ENCODE measurements at places on chromosomes 4 and X. TPM values are rescaled to one million over a fixed set of nuclear protein-coding genes. Genes with fewer than 3 reads are reported as not detected.

XAGE2 gene
- not detected for total RNA-seq

CYBB gene
- 0.38 TPM for total RNA-seq

UGT8 gene
- total RNA-seq, result 0.74 TPM

USP51 gene
- 2.7 TPM for total RNA-seq

USP26 gene
- total RNA-seq, result not detected

MGARP gene
- total RNA-seq, result not detected

DNA sequence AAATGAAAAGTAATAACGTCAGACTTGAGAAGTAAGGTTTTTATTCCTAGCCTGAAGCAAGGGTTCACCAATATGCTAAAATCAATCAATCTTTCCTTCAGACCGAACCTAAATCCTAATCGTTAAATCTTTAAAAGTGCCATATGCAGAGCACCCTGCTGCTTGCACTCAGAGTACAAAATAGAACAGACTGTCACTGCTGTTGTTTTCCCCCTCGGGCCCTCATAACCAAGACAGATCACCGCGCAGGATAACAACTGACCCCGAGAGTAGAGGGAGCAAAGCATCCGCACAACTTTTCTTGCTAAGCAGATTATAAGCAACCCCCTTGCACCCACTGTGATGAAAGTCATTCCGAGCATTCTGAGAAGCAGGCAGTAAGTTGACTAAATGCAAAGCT is 550.9 kb upstream of the NDST4 start:
- peaks cover 2% of the 10 kb centered on the region for H3K36me3 ChIP-seq
- H3K4me3 ChIP-seq, result no peak overlapping the region
- DNase-seq, result no peak
- no peak overlapping the region for H3K27ac ChIP-seq
- H3K4me1 ChIP-seq, result no peaks in the 10 kb centered on the region
- H3K27me3 ChIP-seq, result no peaks in the 10 kb centered on the region

DNA sequence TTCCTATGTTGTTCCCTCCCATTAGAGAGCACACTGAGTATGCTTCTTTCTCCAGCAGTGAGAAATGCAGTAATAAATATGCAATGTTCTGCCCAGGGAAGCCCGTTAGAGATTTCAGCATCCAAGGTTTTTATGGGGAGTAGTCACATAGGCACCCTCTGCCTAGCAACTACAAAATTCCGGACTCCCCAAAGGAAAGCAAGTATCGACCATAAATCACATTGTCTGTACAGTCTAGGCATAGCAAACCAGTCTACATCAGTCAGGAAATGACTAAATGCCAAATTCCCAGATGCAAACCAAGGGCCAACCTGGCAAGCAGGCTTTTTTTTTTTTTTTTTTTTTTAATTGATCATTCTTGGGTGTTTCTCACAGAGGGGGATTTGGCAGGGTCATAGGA is 34.8 kb downstream of the GPR101 start:
- DNase-seq, result no peak
- no peak overlapping the region for H3K27ac ChIP-seq
- no peaks in the 10 kb centered on the region for H3K4me1 ChIP-seq
- H3K27me3 ChIP-seq, result peaks cover 8% of the 10 kb centered on the region
- no peak overlapping the region for H3K4me3 ChIP-seq

GRCh38 chr4:5204781-5205180 is 153.5 kb downstream of the STK32B start:
- no peak for DNase-seq
- no peak overlapping the region for H3K4me3 ChIP-seq
- no peaks in the 10 kb centered on the region for H3K27me3 ChIP-seq
- H3K27ac ChIP-seq, result no peak overlapping the region

- DNase-seq, result no peak
- H3K36me3 ChIP-seq, result no peaks in the 10 kb centered on the region
- H3K27ac ChIP-seq, result no peak overlapping the region
- no peaks in the 10 kb centered on the region for H3K4me1 ChIP-seq
Observed at GRCh38 chr4:13706120-13706519, 78.6 kb upstream of the BOD1L1 start.

- no peak overlapping the region for H3K27ac ChIP-seq
- H3K36me3 ChIP-seq, result no peaks in the 10 kb centered on the region
- no peaks in the 10 kb centered on the region for H3K4me1 ChIP-seq
- H3K4me3 ChIP-seq, result no peak overlapping the region
- DNase-seq, result no peak
- peaks cover 14% of the 10 kb centered on the region for H3K27me3 ChIP-seq
Observed at GRCh38 chrX:11967986-11968869, 170.0 kb upstream of the FRMPD4 start.

DNA sequence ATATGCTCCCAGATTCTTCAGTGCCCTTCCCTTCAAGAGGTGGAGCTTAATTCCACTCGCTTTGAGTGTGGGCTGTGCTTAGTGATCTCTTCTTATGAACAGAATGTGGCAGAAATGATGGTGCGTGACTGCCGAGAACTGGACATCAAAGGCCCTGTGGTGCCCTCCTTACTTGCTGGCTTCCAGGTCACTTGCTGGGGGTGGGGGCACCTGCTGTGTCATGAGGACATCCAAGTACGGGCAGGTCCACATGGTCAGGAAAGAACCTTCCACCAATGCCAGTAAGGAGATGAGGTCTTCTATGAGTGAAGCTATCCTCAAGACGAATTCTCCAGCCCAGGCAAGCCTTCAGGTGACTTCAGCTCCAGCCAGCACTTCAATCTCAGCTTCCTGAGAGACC is 95.8 kb downstream of the FAM53A start:
- H3K27me3 ChIP-seq, result no peaks in the 10 kb centered on the region
- no peaks in the 10 kb centered on the region for H3K4me1 ChIP-seq
- DNase-seq, result no peak
- peaks cover 4% of the 10 kb centered on the region for H3K36me3 ChIP-seq
- H3K4me3 ChIP-seq, result no peak overlapping the region

GRCh38 chrX:41528784-41529183 is 81.6 kb downstream of the NYX start:
- no peak for DNase-seq
- no peaks in the 10 kb centered on the region for H3K36me3 ChIP-seq
- peaks cover 19% of the 10 kb centered on the region for H3K4me1 ChIP-seq

DNA sequence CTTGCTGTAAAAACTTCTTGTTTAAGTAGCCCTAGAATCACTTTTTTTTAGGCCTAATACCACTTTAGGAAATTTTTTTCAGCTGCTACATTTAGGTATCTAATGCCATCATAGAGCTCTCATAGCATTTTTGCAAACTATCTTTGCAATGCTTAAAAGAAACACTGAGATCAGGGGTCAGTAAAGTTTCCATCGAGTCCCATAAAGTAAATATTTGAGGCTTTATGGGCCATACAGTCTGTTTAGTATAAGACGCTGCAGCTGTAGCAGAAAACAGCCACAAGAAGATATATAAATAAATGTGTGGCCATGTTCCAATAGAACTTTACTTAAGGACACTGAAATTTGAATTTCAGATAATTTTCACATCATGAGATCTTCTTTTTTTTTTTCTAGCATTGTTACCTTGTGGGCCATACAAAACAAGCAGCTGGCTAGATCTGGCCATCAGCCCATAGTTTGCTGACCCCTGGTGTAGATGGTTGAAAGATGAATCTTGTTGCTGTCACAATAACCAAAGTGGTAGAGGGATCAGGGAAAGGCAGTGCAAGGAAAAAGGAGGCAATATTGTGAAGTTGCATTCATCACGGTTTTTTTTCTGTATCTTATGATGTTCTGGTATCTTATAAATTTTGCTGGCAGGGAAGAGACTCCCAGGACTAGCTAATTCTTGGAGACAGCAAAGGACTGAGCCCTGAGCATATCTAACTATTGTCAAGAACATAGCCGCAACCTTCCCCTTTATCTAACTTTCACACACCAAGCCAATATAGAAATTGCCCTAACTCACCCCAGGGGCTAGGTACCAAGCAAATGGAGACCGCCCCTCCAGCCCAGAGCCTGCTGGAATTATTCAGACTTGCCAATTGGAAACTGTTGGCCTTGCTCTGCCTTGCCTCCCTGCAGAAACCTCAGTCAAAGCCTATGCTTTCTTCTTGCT is 46.6 kb downstream of the RASGEF1B start:
- no peak overlapping the region for H3K4me3 ChIP-seq
- no peaks in the 10 kb centered on the region for H3K27me3 ChIP-seq
- peaks cover 4% of the 10 kb centered on the region for H3K36me3 ChIP-seq

- H3K36me3 ChIP-seq, result peaks cover 4% of the 10 kb centered on the region
- peaks cover 2% of the 10 kb centered on the region for H3K4me1 ChIP-seq
- peak overlapping the region; percentile 34 for H3K27ac ChIP-seq
Observed at GRCh38 chrX:631802-632365, 1.3 kb downstream of the SHOX start.

GRCh38 chrX:27889878-27890277 is 82.1 kb downstream of the MAGEB10 start:
- H3K4me1 ChIP-seq, result no peaks in the 10 kb centered on the region
- DNase-seq, result no peak
- no peak overlapping the region for H3K27ac ChIP-seq
- H3K27me3 ChIP-seq, result no peaks in the 10 kb centered on the region
- no peak overlapping the region for H3K4me3 ChIP-seq
- no peaks in the 10 kb centered on the region for H3K36me3 ChIP-seq

DNA sequence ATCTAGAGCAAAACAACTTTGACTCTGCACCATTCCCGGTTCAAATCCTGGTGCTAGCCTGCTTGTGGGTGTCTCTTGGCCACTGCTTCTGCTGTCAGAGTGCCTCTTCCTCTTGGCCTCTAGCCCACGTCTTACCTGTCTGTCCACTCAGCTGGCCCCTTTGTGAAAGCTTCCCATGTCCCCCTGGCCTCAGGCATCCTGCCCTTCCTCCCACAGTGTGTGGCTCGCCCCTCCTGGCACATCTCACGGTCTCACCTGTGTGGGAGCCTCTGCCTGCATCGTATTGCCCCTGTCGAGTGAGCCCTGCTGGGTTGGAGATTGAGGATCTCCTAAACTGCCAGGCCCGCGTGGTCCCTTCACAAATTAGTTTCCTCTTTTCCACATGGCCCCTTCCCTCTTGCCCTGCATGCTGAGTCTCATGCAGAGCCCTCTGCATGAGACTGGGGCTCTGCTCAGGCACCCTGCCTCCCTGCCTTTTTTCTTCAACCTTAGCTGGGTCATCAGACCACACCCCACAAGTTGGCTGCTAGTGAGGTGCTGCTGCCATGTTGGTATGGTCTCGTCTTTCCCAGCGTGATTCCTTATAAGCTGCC is 53.7 kb upstream of the TADA2B start:
- no peaks in the 10 kb centered on the region for H3K36me3 ChIP-seq
- no peak for DNase-seq
- no peaks in the 10 kb centered on the region for H3K27me3 ChIP-seq

DNA sequence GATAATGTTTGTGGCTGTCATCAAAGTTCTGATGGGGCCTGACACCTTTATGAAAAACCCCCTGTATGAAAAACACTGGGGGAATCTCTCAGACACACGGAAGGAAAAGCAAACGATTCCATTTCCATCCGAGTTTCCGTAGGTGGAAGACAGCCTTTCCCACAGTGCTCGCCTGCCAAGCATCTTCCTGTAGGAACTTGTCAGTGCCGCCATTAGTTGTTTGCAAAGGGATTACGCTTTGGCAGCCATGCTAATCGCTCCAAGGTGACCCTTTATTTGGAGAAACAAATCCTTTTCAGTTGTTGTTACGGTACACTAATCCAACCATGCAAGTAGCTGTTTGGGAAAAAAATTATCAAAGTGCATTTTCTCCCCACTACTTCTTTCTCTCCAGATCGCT is 44.4 kb upstream of the STOX2 start:
- no peak for DNase-seq
- H3K4me1 ChIP-seq, result no peaks in the 10 kb centered on the region
- H3K36me3 ChIP-seq, result no peaks in the 10 kb centered on the region

DNA sequence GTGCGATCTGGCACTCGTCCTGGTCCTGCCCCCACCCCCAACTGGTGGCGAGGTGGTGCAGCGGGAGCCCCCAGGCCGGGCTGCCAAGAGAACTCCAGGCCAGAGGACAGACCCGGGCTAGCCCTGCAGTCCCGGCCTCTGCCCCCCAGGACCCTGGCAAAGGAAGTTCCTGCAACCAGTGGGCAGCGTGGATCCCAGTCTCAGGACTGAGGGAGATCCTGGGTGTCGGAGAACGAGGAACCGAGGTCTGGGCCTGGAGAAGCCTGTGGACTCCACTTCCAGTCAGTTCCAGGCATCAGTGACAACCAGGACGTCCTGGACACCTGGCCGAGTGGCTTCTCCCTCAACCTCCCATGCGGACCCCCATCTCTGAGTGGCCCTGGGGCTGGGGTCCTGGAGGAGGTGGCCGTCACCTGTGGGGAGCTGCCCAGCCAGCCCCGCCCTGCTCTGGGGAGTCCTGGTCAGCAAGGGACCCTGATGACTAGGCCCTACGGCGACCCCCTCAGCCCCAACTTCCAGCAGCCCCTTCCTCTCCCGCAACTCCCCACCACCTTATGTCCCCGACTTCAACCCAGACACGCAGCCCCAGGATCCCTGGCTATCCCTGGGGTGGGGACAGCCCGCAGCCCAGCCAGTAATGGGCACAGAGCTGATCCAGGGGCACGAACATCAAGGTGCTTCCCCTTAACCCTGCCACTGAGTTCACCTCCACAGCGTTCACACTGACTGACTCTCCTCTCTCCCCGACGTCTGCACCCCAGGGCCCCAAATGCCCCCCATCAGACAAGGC is 53.7 kb upstream of the NKX1-1 start:
- H3K4me3 ChIP-seq, result no peak overlapping the region
- DNase-seq, result no peak
- no peak overlapping the region for H3K27ac ChIP-seq
- H3K36me3 ChIP-seq, result peaks cover 3% of the 10 kb centered on the region

GRCh38 chr4:185128272-185129119 is 14.6 kb upstream of the SLC25A4 start:
- peak overlapping the region; percentile 81 for H3K4me3 ChIP-seq
- no peak overlapping the region for H3K27ac ChIP-seq
- peak; percentile 29 for DNase-seq
- peaks cover 48% of the 10 kb centered on the region for H3K27me3 ChIP-seq
- peaks cover 5% of the 10 kb centered on the region for H3K4me1 ChIP-seq

DNA sequence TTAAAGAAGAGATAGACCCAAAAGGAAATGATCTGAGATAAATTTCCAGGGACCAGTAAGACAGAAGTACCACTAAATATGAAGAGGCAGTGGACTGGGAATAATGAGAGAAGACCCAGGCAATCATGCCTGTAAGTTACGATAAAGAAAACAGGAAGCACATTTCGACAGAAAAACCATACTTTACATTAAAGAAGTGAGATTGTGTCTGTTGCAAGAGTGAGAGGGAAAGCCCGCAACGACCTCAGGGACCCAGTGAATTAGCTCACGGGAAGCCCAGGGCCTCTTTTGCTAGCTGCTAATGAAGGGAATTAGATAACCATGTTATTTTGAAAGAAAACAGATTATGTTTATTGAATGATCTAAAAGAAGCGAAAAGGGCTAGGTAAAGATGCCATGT is 28.9 kb upstream of the ACSL1 start:
- peak overlapping the region; percentile 86 for H3K27ac ChIP-seq
- H3K4me3 ChIP-seq, result peak overlapping the region; percentile 82
- H3K36me3 ChIP-seq, result no peaks in the 10 kb centered on the region
- DNase-seq, result peak; percentile 30
- peaks cover 17% of the 10 kb centered on the region for H3K27me3 ChIP-seq
